ENCODE measurements at places on chromosomes 6 and 20.

DNA sequence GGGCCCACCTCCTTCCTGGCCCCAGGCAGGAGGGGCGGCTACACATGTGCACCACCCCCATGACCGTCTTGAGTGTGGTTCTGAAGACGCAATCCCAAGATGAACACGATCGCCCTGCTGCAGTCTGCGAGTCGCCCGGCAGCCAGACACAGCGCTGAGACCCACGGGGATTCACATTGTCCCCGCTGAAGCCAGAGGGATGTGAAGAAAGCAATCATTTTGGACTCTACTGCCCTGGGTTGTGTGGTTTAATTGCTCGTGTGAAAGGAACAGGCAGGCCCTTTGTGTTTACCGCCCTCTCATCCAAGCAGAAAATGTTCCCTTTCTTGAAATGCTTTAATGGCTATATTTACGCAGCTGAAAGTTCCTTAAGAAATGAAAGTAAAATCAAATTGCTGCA lies 279.5 kb downstream of the TAF4 start:
- no peak for DNase-seq

GRCh38 chr6:111984516-111985201 lies 69.2 kb upstream of the CCN6 start:
- DNase-seq: no peak

GRCh38 chr6:54010340-54011276 lies 100.6 kb upstream of the MLIP start:
- peak; percentile 41 for DNase-seq

- peak; percentile 65 for DNase-seq
Observed at GRCh38 chr20:31593221-31594001, 11.7 kb upstream of the ID1 start.

DNA sequence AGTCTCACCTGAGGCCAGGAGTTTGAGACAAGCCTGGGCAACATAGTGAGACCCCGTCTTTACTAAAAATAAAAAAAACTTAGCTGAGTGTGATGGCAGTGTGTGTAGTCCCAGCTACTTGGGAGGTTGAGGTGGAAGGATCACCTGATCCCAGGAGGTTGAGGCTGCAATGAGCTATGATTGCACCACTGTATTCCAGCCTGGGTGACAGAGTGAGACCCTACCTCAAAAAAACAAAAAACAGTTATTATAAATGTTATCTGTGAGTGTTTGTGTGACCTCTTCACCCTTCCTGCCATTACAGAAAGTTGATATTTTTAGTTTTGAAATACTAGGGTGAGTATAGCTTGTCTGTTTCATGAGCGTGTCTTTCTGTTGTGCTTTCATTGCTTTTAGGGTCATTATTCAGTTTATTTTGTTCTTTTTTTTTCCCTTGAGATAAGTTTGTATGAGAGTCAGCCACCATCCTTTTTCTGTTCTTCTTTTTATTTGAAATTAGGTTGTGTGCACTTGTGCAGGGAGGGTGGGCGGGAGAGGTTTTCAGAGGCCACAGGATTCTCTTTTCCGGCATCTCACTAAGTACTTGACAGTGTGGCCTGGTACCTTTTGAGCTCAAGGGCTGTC lies 26.2 kb downstream of the CDYL start:
- no peak for DNase-seq

- no peak for DNase-seq
Observed at GRCh38 chr6:80523531-80523997, 417.1 kb downstream of the BCKDHB start.

GRCh38 chr6:138161338-138162110 lies at the start of gene ARFGEF3:
Gene ARFGEF3 (plus strand): TSS chr6:138161939. CDS start chr6:138162087, 148 bp downstream.
- DNase-seq: no peak

DNA sequence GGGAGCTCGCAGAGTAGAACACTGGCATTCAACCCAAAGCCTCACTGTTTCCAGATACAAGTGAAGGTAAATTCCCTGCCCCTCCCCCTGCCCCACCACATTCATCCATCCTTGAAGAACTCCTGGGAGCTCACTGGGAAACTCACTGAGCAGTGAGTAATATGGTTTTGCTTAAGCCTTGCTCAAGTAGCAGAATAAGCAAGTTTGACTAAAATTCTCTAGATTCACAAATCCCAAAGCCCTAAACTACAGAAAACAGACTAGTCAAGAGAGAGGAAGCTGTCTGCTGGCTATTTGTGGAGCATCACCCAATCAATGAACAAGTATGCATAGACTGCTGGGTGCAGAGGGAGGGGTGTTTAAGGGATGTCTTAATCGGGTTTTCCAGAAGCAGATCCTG lies 82.1 kb downstream of the UNC5CL start:
- DNase-seq: peak; percentile 75

DNA sequence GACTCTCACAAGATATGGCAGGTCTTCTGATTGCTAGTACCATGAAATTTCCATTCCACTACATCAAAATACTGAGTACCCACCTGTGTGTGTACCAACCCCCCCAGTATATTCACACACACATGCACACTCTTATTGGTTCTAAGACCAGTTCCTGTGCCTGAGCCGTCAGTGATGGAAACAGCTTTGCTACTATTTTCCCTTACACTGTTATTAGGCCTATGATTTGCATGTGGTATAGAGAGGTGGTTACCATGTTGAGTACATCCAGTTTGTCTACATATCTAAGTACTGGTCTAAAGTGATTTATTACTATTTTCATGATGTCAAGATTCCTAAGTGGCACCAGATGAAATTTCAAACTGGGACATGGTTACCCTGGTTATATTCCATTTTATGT lies 459.9 kb downstream of the BCKDHB start:
- no peak for DNase-seq

DNA sequence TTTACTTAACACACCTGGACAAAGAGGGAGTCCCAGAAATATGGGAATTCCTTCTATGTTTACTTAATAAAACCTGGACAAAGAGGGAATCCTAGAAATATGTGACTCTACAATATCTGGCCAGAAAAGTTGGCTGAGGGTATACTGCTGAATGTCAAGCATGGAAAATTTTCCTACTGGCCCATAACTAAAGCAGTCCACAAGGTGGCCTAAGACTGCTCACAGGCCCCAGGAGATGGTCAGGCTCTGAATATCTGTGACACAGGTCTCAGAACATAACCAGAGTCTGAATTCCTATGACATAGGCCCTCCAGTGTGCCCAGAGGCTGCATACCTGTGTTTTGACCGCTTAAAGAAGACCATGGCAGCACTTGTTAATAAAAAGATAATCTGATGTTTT lies 578.2 kb upstream of the NRSN1 start:
- no peak for DNase-seq

DNA sequence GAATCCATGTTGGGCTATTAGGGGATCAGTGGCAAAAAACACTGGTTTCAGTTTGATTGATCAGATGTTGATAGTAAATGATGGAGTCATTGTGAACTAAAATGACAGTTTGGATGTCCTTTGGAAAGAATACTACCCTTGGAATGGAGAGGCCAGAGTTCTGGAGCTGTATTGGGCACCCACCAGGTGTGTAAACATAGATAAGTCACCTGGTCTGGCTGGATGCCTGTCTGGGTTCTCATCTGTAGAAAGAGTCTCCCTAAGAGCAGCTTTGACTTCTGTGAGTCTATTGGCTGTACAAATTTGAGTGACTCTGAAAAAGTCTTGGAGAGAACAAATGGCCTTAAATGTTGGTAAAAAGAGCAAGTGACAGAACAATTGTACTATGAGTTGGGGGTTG lies 115.0 kb downstream of the SCP2D1 start:
- no peak for DNase-seq

- no peak for DNase-seq
Observed at GRCh38 chr6:32679492-32679891, 13.0 kb upstream of the HLA-DQB1 start.

- DNase-seq: no peak
Observed at GRCh38 chr6:40359808-40360207, 227.4 kb downstream of the LRFN2 start.

GRCh38 chr20:63409834-63410435 lies 48.8 kb upstream of the CHRNA4 start:
- DNase-seq: no peak

DNA sequence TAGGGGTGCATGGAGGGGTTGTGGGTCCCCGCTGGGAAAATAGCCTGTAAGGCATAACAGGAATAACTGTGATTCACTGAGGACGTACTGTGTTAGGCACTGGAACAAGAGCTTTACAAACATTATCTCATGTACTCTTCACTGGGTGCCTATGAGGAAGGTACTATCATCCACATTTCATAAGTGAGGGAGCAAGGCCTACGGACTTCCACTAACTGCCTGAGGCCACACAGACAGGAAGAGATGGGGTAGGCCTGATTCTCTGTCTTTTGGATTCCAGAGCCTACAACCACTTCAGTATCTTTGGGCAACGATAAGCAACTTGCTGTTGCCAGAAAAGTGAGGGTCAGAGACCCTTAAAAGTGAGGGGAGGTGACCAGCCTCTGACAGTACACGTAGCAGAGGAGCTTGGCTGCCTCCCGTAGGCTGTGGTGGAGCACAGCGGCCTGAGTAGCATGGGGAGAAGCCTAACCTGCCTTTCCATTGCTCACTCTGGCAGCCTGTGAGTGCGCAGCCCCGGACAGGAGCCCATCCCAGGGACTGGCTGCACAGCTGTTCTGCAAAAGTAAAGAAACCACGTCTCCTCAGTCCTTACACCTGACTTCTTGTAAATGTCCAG lies 30.4 kb downstream of the PSMB1 start:
- DNase-seq: no peak

GRCh38 chr6:79421707-79422484 lies 115.3 kb downstream of the LCA5 start:
- peak; percentile 59 for DNase-seq

DNA sequence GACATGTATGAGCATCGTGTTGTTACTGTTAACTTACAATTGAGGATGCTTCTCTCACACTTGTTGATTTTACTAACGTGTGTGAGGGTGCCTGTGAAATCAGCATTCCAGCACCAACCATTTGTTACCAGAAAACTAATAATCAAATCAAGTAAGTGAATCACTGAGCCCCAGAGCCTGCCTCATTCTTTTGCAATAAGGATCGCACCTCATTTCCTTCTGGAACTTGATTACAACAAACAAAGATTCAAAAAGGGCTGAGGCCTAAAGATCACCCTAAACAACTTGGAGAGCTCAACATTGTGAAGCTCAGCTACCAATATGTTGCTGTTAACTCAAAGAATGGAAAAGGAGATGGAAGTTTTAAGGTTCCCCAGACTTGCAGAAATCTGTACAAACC lies 274.7 kb downstream of the TFAP2A start:
- DNase-seq: no peak

DNA sequence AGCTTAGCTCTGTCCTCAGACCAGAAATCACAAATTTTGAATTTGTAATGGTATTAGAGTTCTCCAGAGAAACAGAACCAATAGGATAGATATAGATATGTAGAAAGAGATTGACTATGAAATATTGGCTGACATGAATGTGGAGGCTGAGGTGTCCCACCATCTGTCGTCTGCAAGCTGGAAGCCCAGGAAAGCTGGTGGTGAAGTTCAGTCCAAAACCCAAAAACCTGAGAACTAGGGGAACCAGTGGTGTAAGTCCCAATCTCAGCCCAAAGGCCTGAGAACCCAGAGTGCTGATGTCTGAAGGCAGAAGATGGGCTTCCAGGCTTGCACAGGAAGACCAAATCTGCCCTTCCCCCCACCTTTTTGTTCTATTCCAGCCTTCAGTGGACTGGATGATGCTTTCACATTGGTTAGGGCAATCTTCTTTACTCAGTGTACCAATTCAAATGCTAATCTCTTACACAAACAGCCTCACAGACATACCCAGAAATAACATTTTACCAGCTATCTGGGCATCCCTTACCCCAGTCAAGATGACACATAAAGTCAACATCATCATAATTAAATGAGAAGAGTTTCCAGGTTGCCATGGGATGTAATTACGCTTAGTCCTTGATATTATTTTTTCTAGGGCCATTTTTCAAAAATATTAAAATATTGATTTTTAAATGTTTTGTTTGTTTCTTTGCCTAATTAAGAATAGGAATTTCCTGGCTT lies 570.8 kb downstream of the UTRN start:
- no peak for DNase-seq

DNA sequence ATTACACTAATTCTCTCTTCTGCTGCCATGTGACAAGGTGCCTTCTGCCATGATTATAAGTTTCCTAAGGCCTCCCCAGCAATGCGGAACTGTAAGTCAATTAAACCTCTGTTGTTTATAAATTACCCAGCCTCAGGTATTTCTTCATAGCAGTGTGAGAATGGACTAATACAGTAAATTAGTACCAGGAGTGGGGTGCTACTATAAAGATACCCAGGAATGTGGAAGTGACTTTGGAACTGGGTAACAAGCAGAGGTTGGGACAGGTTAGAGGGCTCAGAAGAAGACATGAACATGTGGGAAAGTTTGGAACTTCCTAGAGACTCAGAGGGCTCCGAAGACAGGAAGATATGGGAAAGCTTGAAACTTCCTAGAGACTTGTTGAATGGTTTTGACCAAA lies 34.8 kb downstream of the MICA start:
- no peak for DNase-seq

GRCh38 chr6:79208816-79209215 lies 25.7 kb downstream of the HMGN3 start:
- DNase-seq: no peak

- no peak for DNase-seq
Observed at GRCh38 chr6:43765776-43766499, 4.1 kb upstream of the VEGFA start.

- DNase-seq: no peak
Observed at GRCh38 chr20:13174402-13174801, 46.7 kb upstream of the ISM1 start.

DNA sequence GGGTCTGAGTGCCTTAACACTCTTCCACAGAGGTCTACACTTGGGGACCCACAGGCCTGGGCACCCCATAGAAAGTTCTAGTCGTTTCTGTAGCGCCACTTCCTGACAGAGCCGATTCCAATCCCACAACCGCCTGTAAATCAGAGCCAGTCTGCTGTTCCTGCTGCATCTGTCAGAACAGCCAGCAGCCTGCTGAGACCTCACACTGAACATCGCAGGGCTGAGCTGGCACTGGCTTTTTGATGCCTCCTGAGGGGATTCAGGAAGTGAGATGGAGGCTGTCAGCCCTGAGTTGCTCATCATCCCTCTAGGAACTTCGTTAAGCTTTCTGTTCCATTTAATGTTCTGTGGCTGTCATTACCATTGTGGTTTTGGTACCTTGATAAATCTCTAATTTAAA lies 48.9 kb downstream of the DCBLD1 start:
- DNase-seq: peak; percentile 16

DNA sequence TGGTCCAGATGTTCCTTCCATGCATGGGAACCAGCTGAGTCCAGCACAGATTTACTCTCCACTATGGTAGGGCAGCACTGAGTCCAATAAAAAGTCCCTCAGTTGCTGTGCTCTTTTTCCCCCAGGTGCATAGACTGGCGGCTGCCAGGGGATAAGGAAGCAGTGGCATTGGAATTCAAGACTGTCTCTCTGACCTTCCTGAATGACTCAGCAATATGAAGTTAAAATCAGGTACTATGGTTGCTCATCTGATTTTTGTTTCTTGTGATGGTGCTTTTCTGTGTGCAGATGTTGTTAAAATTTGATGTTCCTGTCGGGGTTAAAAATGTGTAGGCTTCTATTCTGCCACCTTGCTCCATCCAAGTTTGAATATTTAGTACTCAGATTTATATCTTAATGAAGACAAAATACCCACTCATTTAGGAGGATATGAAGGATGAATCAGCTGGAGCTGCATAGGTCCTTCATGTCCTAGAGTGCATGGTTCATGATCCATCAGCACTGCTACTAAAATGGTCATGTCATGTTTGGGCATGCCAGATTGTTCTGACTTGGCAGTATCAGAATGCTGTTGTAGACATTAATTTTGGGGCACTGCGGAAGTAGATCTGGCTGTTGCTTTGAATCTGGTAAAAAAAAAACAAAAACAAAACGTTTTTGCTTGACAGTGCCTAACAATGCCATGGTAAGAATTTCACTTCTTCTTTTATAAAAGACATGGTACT lies 321.2 kb upstream of the MAP3K7 start:
- no peak for DNase-seq

GRCh38 chr6:121274666-121275295 lies 59.5 kb downstream of the TBC1D32 start:
- peak; percentile 17 for DNase-seq
